ENCODE measurements at places on chromosomes 2 and 18. TPM values are rescaled to one million over a fixed set of nuclear protein-coding genes. Genes with fewer than 3 reads are reported as not detected.

DRC1 gene
- not detected for total RNA-seq

DNA sequence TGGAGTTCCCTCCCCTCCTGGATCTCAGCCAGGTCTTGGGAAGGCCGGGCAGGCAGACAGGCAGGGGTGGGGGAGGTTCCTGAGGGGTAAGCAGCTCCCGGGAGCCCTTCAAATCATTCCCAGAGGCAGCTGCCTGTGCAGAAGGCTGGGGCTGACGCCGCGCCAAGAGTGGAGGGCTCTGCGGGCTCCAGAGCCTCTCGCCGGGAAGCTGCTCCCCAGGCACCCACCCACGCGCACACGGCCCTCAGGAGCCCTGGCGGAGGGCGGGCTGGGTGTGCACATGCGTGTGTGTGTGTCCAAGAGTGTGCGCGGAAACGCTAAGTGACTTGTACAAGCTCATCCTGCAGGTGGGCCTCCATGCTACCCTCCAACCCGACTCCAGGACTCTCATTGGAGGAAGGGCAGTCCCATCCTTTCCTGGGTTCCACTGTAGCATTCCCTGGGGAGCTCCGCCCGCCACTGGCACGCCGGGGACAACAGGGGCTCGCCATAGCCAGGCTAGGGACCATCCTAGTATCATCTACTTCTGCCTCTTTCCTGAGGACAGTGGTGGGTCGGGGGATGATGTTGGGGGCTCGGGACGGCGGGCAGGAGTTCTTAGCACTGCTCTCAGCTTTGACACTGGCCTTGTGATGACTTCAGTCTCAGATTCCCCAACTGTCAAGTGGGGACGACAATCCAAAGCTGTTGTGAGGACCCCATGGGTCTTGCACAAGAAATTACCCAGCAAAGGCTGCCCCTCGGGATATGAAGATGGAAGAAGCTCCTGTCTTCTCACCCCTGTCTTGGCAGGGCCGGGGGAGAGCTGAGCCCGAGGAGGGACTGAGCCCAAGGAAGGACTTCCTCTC, 50.3 kb downstream of the INHBB start:
- no peak for DNase-seq

DNA sequence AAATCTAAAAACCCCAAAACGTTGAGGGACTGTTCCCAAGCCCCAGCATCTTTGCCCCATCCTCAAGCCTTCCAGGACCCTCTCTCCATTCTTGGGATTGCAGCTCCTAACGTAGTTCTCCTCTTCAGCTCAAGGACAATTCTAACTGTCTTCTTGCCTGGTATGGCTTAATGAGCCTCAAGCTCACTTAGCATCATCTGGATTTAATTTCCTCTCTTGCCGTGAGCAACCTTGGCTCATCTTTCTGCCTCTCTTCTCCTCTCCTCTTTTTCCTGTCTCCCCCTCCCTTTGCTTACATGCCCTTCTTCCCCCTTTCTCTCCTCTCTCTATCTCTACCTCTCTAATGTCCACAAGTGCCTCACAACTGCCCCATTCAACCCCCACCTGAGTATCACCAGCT, 44.2 kb downstream of the TACR1 start:
- DNase-seq = no peak

DNA sequence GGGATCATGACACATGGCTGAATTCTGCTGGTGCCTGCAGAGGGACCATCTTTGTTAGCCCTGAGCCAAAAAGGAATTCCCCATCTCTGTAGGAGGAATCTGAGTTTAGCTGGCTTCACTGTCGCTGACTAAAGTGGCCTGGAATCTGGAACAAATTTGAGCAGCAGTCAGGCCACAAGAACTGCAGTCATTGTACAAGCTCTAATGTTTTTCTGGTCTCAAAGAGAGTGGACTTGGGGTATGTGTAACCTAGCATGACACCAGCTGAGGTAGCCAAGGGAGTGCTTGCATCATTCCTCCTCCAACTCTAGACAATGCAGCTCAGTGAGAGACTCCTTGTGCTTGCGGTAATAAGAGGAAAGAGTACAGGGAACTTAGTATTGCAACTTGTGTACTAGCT, 539.1 kb upstream of the LRRTM4 start:
- no peak for DNase-seq

DNA sequence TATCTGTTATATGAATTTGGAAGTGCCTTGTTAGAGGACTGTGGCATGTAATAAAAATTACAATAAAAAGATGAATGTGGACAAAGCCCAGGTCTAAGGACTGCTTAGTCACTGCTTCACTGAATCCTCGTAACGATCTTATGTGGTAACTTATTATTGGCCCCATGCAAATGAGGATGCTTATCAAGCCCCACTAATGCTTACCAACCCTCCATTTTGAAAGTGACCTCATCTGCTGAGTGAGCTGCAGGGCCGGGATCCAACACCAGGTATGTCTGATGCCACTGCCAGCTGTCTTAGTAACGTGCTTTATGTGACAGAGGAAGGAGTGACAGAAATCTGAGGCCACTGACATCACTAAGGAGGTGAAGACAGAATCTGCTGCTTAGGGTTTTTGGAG, 65.3 kb upstream of the CCDC85A start:
- DNase-seq = no peak

GRCh38 chr18:48100651-48101165, 170.2 kb upstream of the SMAD2 start:
- DNase-seq = no peak

DNA sequence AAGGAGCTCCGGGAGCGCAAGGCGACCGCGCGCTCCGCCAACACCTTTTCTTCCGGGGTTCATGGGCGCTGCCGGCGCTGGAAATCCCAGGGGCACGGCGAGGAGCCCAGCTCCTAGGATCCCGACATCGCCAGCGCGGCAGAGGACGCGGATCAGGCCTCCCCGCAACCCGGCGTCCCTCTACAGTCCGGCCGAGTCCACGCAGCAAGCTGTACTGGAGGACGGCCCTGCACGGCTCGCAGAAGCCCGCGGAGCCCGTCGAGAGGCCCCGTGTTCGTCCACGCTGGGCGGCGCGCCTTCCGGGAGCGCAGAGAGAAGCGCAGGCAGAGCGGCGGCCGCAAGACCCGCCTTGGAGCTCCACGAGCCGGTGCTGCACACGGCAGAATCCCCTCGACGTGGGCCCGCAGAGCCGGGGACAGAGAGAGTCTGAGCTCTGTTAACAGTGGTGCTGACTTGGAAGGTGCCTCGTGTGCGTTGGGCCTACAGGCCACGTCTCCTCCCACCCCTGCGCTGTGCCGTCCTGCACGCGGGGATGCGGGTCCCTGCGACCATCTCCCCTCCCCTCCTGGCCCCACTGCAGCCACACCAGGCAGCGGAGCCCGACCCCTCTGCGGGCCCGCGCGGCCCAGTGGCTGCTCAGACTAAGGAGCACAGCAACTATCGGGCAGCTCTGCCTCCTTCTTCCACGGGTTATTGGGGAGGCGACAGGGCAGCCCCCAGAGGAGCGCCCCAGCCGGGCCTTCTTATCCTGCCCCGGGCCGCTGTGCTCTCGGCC, 28.1 kb upstream of the PTPN2 start:
- DNase-seq = no peak
